Left renal cortex interstitium (tissue), 4 donors: ENCODE measurements at places on chromosomes 7 and 10. TPM values are rescaled to one million over a fixed set of nuclear protein-coding genes. Genes with fewer than 3 reads are reported as not detected.

GRCh38 chr10:6071181-6072175 is 9.3 kb upstream of the IL2RA start:
- DNase-seq = no peak

Gene MRC1
- polyA plus RNA-seq = 8.2 TPM

- no peak for DNase-seq
These were observed 27.8 kb upstream of the TNRC18 start for GRCh38 chr7:5451391-5451790.

DNA sequence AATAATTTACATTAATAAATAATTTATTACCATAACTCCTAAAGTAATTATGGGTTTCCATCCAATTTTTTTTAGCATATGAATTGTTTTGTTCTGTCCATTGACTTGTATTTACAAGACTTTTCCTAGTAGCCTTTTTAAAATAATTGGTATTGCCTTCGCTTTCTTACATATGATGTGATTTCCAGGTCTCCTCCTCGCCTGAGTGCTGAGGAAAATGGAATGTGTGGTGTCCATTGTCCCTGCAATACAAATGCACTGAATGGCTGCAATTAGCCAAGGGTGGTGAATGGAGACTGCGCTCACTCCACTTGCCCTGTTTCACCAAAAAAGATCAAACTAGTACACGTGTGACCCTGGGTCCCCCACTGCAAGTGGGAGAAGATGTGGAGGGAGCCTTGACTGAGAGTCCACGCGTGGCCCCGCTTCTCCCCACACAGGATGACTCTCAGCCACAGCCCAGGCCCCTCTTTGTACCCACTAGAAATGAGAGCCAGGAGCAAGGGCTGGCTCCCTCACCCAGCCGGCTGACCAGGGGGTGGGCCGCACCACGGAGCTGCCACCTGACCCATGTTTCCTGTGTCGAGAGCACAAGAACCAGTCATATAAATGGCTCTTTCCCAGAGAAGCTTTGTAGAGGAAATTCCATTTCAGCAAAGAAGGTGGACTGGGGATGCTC is 52.6 kb downstream of the FAM53B start:
- no peak for DNase-seq

- DNase-seq = no peak
These were observed 56.3 kb upstream of the ZNF92 start for GRCh38 chr7:65317372-65317771.

Gene SPDYE8
- 1.0 TPM for polyA plus RNA-seq

Gene ENO4
- 2.5 TPM for polyA plus RNA-seq

DNA sequence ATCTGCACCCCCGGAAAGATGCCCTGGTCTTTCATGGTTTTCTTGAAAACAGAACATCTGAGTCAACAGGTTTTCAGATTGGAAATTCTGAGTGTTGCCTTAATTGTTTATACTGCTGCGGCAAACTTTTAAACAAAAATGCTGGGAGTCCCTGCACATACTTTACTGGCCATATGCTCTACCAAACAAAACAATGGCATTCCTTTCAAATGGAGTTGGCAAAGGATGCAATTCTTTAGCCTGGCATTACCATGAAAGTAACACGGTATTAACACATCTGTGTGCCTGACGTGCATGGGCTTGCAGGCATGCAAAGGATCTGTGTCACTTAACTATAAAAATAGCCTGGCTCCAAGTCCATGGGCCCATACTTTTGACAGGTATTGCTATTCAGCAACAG is 4.2 kb downstream of the INHBA start:
- DNase-seq = no peak

- no peak for DNase-seq
These were observed 24.9 kb downstream of the MTURN start for GRCh38 chr7:30159698-30160143.

Gene INA
- 0.64 TPM for polyA plus RNA-seq

DNA sequence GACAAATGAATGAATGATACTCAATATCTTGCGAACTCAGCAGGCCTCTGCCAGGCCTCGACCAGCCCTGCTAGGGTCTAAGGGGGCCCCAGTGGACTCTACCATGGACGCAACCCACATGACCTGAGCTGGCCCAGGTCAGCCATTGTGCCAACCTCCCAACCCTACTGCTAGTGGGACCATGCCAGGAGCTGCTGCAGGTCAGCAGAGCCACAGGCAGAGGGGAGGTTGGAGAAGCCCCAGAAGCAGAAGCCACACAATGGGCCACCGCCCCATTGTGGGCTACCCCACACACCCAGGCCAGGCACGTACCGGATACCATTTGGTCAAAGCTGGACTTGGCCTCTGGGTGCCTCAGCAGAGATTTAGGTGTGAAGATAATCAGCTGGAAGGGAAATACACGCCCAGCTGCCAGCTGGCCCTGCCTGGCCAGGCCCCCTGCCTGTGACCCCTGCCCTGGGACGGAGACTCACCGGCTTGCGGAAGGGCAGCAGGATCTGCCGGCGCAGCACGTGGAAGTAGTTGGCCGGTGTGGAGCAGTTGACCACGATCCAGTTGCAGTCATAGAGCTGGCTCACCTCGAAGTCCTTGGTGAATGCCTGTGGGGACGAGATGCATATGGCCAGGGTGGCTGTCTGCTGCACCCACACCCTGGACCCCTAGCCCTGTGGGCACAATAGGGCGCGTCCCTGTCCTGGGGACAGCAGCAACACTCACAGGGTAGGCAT is 24.5 kb downstream of the OGDHL start:
- DNase-seq = no peak

Gene OR2A42
- polyA plus RNA-seq = 0.43 TPM
